ENCODE measurements at places on chromosomes 1 and 21. TPM values are rescaled to one million over a fixed set of nuclear protein-coding genes. Genes with fewer than 3 reads are reported as not detected.
A peak's percentile ranks its signal among the peaks of the same experiment; 100 is the strongest.

BECN2 gene
- not detected for total RNA-seq

TBX15 gene
- total RNA-seq, result 0.32 TPM

SLC5A9 gene
- not detected for total RNA-seq

MAP10 gene
- total RNA-seq, result 4.3 TPM

TSPAN1 gene
- total RNA-seq, result 0.80 TPM

G0S2 gene
- total RNA-seq, result 205 TPM

CYP4X1 gene
- 1.6 TPM for total RNA-seq

ACTL8 gene
- not detected for total RNA-seq

SPATA6 gene
- total RNA-seq, result 9.2 TPM

LDLRAD1 gene
- total RNA-seq, result not detected

B3GALT2 gene
- 60.5 TPM for total RNA-seq

DNA sequence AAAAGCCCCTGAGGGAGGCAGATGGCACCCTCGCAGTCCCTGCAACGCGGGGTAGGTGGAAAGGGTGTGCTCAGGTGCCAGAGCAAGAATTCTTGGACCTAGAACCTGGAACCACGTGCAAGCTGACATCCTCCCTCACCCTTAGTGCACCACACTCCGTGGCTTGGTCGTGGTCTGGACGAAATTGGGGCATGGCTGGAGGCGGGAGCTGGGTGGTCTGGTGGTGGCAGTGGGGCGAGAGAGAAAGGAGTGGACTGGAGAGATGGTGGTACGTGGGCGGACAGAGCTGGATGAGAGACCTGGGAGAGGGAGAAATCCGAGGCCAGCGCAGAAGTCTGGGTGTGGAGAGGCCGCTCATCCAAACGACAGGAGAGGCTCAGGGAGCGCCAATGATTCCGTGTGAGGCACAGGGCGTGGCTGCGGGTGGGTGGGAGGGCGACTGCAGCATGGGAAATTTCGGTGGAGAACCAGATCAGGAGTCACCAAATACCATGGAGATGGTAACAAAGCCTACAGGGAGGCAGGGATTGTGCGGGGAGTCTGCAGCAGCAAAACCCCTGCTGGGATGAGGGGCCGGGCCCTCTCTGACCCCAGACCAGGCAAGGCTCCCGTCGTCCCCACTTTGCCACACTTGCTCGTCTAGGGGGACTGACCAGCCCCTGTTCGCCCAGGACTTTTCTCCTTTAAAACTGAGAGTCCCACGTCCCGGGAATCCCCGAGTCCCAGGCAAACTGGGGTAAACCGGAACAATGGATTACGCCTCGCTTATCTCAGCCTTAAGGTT is 31.9 kb downstream of the CDCP2 start:
- peak overlapping the region; percentile 1 for H3K4me3 ChIP-seq
- no peak for DNase-seq
- H3K36me3 ChIP-seq, result no peaks in the 10 kb centered on the region
- no peaks in the 10 kb centered on the region for H3K4me1 ChIP-seq
- H3K27ac ChIP-seq, result no peak overlapping the region
- no peaks in the 10 kb centered on the region for H3K27me3 ChIP-seq

GRCh38 chr1:16621300-16621658 is 7.9 kb upstream of the NBPF1 start:
- no peak overlapping the region for H3K4me3 ChIP-seq
- no peaks in the 10 kb centered on the region for H3K27me3 ChIP-seq
- DNase-seq, result no peak
- no peak overlapping the region for H3K27ac ChIP-seq
- H3K36me3 ChIP-seq, result peaks cover 74% of the 10 kb centered on the region

DNA sequence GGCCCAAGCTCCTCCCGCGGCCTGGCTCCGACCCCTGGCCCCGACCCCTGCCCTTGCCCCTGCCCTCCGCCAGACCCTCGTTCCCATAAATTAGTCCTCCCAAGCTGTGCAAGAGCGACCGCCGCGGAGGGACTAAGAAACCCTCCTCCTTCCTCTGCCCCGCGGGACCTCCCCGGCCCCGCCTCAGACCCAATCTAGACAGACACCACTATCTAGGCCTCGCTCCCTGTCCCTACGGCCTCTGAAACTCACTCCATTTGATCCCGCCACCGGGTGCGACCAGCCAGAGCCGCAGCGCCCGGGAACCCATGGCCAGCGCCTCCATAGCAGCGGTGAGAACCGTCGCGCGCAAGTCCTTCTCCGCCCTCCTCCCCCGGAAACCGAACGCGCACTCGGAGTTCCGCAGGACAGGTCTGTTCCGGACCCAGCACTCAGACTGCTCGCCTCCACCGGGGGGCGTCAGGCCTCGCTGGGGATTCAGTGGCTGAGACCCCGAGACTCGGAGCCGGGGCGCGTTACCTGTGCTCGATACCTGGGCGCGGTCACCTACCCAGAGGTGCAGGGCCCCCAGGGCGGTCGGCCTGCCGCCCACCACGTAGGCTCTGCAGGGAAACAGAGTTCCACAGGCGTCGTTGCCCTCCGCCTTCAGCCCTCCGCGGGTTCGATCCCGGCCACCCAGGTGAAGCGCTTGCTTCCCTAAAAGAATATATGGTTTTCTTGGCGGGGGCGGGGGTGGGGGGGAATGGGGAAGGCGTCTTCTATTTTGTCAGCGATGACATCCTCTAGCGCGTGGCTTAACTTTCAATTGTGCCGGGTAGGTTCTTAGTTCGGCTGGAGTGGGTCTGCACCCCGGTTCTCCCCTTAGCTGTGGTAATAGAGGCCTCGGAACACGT is at the start of gene MRPL39:
Gene MRPL39, minus strand, starts transcription at position 331 of the 893 bp plus-strand sequence. Its CDS starts 6 bp downstream, at position 325.
- peak; percentile 87 for DNase-seq
- H3K4me3 ChIP-seq, result peak within 1 kb of the TSS; percentile 45
- H3K27me3 ChIP-seq, result no peaks in the 10 kb centered on the region

- H3K4me1 ChIP-seq, result peaks cover 23% of the 10 kb centered on the region
- H3K27ac ChIP-seq, result no peak overlapping the region
- H3K27me3 ChIP-seq, result no peaks in the 10 kb centered on the region
- no peak for DNase-seq
- H3K36me3 ChIP-seq, result no peaks in the 10 kb centered on the region
Observed at GRCh38 chr1:243790404-243790803, 59.6 kb downstream of the AKT3 start.

DNA sequence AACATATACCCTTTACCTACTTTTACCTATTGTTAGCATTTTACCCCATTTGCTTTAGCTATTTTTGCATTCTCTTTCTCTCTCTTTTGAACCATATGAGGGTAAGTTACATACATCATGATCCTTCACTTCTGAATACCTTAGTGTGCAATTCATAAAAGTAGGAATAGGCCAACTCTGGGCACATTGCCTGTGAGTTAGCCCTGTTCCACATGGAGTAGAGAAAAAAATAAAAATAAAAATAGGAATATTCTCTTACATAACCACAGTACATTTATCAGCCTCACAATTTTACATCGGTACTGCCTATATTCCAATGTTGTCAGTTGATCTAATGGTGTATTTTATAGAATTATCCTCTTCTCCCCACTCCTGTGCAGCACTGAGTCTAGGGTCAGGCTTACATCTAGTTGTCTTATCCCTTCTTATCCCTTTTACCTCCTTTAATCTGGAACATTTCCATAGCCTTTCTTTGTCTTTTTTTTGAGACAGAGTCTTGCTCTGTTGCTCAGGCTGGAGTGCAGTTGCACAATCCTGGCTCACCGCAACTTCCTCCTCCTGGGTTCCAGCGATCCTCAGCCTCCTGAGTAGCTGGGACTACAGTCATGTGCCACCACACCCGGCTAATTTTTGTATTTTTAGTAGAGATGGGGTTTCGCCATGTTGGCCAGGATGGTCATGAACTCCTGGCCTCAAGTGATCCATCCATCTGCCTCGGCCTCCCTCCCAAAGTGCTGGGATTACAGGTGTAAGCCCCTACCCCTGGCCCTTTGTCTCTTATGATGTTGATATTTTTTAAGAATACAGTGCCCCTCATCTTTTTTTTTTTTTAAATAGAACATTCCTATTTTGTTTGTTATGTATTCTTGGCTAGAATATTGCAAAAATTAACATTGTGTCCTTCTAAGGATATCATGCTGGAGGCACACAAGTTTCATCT is 11.1 kb upstream of the SLC30A1 start:
- H3K27me3 ChIP-seq, result no peaks in the 10 kb centered on the region
- DNase-seq, result peak; percentile 33
- H3K36me3 ChIP-seq, result no peaks in the 10 kb centered on the region
- peaks cover 7% of the 10 kb centered on the region for H3K4me1 ChIP-seq

DNA sequence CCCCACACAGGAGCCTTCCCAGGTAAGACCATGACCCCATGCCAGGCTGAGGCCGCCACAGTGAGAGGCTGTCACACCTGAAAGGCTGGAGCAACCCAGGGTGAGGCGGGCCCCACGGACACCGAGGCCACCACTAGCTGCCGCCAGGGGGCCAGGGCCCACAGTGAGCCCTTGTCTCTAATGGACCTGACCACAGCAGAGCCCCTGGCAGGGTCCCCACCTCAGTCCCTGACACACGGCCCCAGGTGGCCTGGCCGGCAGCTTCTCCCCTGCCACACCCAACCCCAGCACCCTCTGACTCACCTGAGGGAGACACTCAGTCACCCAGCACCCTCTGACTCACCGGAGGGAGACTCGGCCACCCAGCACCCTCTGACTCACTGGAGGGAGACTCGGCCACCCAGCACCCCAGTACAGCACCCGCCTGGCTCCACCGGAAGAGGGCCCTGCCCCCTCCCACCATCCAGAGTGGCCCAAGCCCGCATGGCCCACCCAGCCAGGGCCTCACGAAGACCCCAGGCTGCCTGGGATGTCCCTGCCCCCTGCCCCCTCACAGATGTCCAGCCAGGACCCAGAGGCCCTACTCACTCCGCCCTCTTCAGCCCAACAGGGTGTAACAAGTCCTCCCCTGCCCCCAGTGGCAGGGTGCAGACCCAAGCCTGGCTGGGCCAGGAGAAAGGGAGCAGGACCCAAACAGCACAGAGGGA is 4.4 kb downstream of the DVL1 start:
- H3K27ac ChIP-seq, result no peak overlapping the region
- peaks cover 19% of the 10 kb centered on the region for H3K36me3 ChIP-seq
- no peak for DNase-seq
- H3K4me1 ChIP-seq, result peaks cover 27% of the 10 kb centered on the region
- H3K4me3 ChIP-seq, result no peak overlapping the region

GRCh38 chr1:6842301-6842700 is 57.0 kb downstream of the CAMTA1 start:
- H3K4me3 ChIP-seq, result no peak overlapping the region
- no peak overlapping the region for H3K27ac ChIP-seq
- no peaks in the 10 kb centered on the region for H3K4me1 ChIP-seq
- H3K36me3 ChIP-seq, result peaks cover 8% of the 10 kb centered on the region
- DNase-seq, result no peak
- H3K27me3 ChIP-seq, result no peaks in the 10 kb centered on the region

DNA sequence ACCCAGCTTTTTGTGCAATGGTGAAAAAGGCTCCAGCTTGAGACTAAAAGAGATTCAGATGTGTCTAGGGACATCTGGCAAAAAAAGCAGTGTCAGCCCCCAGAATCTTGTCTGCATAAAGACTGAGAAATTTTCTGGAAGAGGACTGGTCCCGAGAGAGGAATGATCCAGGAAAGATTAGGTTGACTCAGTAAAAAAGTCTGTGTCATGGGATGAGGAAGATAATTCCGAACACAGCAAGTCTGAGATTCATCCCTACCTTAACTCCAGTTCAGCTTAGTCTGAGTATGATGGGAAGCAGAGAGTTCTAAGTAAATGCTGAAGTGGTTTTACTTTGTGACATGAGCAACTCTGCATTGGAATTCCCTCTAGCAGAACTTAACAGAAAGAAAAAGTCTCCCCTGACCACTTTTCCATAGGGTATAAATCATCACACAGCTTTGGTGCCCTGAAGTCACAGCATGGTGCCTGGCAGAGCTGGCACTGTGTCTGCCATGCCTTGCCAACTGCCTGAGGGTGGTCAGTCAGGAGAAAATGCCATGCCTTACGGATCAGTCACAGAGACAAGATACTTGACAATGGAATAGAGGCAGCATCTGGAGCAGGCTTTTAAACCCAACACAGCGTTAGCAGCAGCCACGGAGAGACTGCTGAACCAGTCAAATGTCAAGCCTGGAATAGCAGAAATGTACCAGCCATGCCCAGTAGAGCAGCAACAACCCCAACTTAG is 153.4 kb downstream of the ZC3H11B start:
- no peaks in the 10 kb centered on the region for H3K4me1 ChIP-seq
- H3K27me3 ChIP-seq, result no peaks in the 10 kb centered on the region
- H3K27ac ChIP-seq, result no peak overlapping the region
- H3K4me3 ChIP-seq, result no peak overlapping the region
- no peaks in the 10 kb centered on the region for H3K36me3 ChIP-seq

- no peak for DNase-seq
- peaks cover 32% of the 10 kb centered on the region for H3K4me1 ChIP-seq
- H3K27ac ChIP-seq, result no peak overlapping the region
- H3K27me3 ChIP-seq, result no peaks in the 10 kb centered on the region
- no peak overlapping the region for H3K4me3 ChIP-seq
Observed at GRCh38 chr1:223344491-223344890, 19.5 kb downstream of the SUSD4 start.

DNA sequence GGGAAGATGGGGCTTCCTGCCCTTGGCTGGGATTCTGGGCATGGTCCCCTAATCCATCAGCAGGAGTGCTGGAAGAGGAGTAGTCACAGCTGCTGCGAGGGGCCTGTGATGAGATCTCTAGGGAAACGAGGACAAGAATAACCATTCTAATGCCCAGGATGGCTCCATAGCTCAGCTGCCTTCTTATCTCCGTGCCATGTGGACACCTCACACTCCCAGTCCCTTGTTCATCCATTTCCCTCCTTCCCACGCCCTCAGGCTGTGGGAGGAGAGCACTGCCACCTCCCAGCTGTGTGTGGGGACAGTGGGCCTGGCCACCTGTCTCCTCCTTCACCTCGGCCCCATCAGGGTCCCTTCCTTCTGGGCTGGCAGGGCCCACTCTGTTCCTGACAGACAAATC is 16.1 kb upstream of the ETV3 start:
- peaks cover 23% of the 10 kb centered on the region for H3K4me1 ChIP-seq
- no peak overlapping the region for H3K4me3 ChIP-seq
- no peak for DNase-seq
- H3K36me3 ChIP-seq, result no peaks in the 10 kb centered on the region

DNA sequence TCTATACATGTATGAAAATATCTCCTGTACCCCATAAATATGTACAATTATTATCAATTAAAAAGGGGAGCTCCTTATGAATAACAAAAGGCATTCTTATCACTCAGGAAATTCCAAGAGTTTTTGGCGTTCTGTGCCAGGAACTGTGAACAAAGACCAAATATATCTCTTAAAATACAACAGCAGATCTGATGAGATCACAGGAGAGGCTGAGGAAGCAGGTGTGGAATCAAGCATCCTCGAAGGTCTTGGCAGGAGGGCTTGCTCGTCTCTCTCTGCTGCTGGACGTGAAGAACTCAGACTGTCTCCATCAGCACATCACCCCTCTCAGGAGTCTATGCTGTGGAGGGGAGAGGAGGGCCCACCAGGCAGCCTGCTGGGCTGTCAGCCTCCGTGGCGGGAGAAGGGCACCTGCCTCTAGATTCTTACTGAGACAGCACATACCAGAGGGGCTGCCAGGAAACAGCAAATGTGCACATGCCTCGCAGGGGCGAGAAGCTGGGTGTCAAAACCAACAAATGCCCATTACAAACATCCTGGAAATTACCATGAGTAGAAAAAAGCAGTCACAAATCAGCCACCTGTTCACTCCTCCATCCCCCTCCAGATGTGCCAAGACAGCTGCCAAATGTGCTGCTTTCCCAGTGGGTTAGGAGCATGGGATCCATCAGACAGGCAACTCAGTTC is 30.8 kb upstream of the FAM89A start:
- H3K4me1 ChIP-seq, result peaks cover 32% of the 10 kb centered on the region
- H3K27me3 ChIP-seq, result no peaks in the 10 kb centered on the region
- peak; percentile 19 for DNase-seq

GRCh38 chr1:204973449-204973848 is 69.6 kb upstream of the CNTN2 start:
- H3K27me3 ChIP-seq, result no peaks in the 10 kb centered on the region
- peaks cover 51% of the 10 kb centered on the region for H3K36me3 ChIP-seq
- no peaks in the 10 kb centered on the region for H3K4me1 ChIP-seq
- DNase-seq, result no peak
- no peak overlapping the region for H3K4me3 ChIP-seq

Measured in heart right ventricle (tissue), 16 donors.